ENCODE measurements at places on chromosomes 11 and 22.

GRCh38 chr11:125342281-125342930, 153.7 kb downstream of the FEZ1 start:
- no peak for DNase-seq

GRCh38 chr22:19620742-19621371, 93.4 kb upstream of the SEPTIN5 start:
- DNase-seq = no peak

- DNase-seq = peak; percentile 7
Observed at GRCh38 chr11:44893846-44894617, 56.7 kb downstream of the TP53I11 start.

GRCh38 chr11:119774172-119774763, 45.3 kb upstream of the NECTIN1 start:
- no peak for DNase-seq

DNA sequence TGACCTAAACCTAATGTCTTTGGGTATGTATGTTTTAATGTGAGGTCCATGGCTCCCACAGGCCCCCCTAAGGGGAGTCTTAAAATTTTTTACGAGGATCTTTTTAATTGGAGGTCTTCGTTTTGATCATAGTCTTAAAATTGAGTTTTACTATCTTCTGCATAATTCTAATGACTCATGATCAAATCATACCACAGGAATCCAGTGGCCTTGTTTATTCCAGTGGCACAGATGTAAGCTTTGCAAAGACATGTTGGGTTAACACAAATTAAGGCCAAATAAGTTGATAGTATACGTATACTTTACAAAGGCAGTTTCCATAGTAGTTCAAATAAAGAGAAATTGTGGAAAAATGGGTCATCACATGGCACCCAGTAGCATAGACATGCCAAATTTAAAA, 33.9 kb upstream of the FJX1 start:
- DNase-seq = no peak

DNA sequence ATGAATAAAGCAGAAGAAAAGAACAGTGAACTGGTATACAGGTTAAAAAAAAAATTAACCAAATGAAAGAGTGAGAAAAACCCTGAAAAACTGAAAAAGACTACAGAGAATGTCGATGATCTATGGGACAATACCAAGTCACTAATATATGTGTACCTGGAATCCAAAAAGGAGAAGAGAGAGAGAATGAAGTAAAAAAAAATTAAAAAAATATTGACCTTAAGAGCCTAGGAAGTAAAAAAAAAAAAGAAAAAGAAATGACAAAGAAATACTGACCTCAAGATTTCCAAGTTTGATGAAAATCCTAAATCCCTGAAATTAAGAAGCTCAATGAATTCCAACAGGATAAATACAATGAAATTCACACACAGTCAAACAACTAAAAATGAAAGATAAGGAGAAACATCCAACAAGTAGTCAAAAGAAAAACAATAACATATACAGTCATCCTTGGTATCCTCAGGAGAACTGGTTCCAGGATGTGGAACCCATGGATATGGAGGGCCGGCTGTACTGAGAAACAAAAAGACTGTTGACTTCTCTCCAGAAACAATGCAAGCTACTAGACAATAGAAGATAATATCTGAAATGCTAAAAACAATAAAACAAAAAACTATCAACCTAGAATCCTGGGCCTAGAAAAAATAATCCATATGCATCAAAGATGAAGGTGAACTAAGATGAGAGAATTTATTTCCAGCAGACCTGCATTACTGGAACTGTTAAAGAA, 33.5 kb upstream of the SERPIND1 start:
- DNase-seq = no peak

- DNase-seq = no peak
Observed at GRCh38 chr11:76831686-76832310, 28.9 kb upstream of the ACER3 start.

DNA sequence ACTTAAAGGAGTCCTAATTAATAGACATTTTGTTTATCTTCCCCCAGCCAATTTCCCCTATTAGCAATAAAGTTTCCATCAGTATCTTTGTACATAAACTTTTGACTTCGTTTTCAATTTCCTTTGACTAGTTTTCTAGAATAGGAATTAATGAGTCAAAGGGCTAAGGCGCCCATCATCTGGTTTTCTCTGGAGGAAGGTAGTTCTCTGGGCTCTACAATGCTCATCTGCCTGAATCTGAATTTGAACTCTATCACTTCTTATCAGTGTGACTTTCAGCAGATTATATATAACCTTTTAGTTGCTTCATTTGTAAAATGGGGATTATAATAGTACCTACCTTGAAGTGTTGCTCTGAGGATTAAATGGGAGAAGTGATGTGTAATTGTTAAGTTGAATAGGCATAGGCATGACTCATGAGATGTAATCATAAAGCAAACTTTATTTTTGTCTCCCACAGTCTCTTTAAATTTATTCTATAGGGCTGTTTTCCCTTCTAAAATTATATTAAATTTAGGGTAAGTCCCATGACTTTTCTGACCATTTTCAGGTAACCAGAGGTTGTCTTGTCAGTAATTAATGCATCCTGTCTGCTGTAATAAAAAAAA, 5.8 kb upstream of the TUB start:
- no peak for DNase-seq

GRCh38 chr11:5596607-5597201, at the start of gene TRIM6:
Gene TRIM6, plus strand, starts transcription at chr11:5596637. Its CDS starts 261 bp downstream, at chr11:5596898.
- DNase-seq = no peak

DNA sequence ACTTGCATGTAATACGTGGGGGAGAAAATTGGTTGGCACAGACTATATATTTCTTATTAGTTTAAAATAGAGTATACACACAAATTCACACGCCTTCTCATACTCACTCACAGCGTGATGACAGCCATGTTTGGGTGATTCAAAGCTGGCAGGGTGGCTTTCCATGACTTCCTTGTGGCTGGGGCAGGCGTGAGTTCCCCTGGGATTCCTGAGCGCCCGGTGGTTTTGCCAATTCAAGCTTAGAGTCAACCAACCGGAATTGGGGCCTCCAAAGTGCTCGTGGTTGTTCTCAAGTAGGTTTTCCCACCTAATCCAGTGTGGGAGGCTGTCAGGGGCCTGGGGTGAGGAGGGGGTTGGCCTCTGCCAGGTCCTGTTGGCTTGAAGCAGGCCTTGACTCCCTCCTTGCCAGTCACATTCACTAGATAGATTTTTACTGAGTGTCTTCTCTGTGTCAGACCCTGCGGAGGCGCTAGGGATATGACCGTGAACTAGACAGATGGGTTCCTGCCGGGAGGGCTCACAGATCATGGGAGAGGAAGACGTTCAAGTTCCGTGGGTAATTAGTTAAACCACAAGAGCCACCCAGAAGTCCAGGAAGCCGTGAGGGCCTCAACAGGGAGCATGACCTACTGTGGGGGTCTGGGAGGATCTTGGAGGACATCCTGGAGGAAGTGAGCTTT, 11.5 kb downstream of the PKNOX2 start:
- DNase-seq = no peak

DNA sequence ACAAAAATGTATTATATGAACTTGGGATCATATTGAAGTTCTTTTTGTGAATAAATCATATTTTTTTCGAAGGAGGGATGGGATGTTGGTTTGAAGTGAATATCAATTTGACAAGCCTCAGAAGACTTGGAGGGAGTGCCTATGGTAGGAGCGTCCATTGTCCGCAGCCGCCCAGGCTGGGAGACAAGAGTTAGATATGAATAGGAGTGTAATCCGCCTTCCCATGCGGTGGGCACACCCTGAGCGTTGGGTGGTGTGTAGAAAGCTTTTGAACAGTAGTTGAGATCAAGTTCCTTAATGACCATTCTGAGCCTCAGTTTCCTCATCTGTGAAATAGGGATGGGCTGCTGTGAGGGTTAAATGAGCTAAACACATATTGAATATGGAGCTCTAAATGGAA, 7.0 kb downstream of the CD82 start:
- no peak for DNase-seq

DNA sequence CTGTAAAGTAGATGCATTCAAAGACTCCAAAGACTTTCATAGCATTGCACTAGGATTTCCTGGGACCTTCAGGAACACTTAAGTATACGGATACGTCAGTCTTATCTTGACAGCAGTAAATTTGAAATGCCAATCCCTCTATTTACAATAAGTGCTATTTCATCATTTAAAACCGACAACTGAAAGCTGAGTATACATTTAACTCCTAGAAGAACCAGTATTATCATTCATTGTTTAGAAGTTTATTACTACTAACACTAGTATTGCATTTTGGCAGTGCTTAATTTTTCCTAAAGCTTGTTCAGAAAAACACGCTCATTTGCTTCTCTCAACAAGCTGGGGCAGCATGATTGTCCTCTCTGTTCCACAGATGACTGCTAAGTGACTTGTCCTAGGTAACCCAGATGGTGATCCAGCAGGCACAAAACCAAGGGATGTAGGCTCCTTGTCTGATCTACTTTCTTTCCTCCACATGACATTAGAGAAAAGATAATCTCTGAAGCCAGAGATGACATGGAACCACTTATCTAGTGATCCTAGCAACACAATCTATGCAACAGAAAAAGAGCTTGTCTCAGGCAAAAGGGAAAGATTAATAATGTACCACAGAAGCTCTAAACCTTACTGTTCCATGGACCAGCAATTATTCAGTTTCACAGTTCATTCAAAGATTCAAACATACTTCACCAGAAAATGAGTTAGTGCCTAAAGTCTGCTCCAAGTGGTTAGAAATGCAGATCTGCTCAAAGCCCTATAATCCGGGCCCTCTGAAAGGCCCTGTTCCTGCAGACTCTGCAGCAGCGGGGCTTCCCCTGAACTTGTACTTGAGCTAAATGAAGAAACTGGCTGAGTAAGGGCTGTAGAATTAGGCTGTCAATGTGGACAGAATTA, 5.2 kb downstream of the MAML2 start:
- no peak for DNase-seq

DNA sequence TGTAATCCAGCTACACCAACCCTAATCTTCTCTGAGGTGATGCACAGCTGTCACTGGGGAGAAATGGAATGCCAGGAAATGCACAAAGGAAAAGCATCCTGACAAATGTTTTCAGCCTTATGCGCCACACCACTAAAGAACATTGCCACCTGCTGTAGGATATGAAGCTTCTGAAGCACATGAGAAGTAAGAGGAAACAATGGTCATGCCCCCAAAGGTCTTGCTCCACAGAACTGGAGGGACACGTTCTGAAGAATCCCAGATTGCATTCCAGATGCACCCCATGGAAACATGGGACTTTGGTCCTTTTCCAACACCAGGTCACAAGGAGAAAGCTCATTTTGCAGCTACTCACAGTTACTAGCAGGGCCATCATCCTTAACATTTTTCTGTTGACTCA, 48.7 kb upstream of the ZBED5 start:
- no peak for DNase-seq

DNA sequence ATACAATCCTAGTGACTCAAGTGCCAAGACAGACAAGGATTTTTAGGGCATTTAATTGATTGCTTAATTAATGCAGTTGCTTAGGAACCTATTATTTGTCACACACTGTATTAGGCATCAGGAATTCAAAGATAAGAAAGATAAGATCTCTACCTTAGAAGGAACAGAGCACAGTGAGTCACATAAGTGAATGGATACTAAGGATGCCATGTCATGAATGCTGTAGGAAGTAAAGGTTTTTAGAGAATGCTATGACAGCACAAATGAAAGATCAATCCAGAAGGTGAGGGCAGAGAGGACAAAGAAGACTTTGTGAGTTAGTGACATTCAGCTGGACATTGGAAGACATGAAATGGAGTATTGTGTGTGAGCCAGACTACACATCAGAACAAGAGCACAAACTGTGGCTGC, 147.9 kb upstream of the DDI1 start:
- DNase-seq = no peak

- no peak for DNase-seq
Observed at GRCh38 chr11:129743112-129743815, 72.4 kb upstream of the TMEM45B start.

- DNase-seq = no peak
Observed at GRCh38 chr22:22369964-22370270, 125.3 kb downstream of the VPREB1 start.

DNA sequence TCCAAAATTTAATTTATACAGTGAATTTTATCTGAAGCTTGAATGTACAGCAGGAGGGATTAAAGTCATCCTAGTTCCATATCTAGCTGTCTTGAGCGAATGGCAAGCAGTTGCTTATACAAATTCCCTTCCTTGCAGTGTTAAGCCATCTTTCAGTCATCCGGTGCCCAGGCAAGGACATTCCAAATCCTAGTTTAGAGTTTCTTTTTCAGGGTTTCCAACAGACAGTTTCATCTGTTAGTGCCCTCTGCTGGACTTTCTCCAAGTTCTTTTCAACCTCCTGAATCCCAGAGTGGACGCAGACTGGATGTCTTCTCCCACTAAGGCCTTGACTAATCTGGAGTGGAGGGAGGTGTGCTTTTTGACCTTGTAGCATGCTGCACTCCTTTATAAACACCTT, 45.4 kb downstream of the GRAMD1B start:
- no peak for DNase-seq

GRCh38 chr11:5703741-5704536, 14.3 kb downstream of the TRIM22 start:
- no peak for DNase-seq

DNA sequence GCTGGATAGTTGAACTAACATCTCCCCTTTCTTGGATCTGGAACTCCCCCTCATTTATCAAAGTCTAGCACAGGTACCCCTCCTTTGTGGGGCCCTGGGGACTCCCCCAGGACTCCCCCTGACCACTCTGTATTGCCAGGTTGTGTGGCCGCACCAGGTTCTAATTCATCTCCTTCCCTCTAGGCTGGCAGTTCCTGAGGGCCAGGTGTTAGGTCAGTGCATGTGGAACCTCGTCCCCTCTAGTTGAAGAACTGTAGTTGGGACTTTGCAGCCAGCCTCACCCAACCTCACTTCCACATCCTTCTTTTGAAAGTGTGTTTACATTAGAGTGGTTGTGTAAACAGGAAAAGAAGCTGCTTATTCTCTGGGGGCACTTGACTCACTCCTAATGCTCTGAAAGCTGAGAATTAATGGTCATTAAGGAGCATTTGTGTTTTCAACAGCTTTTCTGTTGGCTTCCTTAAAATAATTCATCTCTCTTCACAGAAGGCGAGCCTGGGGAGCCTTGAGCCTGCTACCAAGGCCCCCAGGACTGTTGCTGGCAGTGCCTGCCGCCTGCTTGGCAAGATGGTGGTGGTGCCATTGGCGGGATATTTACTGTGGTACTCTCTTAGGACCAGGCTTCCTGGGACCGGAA, 11.8 kb downstream of the UPB1 start:
- DNase-seq = no peak

GRCh38 chr11:134759855-134760254, 347.8 kb upstream of the B3GAT1 start:
- DNase-seq = no peak

DNA sequence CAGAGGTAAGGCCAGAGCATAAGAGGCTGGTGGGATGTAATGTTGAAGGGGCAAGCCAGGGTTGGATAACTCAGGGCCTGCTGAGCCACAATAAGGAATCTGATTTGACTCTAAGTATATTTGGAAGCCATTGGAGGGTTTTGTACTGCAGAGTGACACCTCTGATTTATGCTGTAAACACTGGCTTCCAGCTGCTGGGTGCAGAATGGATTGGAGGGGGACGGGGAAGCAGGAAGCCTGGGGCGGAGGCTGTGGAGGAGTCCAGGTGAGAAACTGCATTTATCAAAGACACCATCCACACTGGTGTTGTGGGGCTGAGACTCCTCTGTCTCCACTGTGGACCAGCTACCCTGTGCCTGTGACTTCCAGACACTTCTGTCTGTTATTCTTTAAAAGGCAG, 26.8 kb downstream of the MIAT start:
- no peak for DNase-seq

All from stimulated activated CD8-positive, alpha-beta memory T cell treated with anti-CD3 and anti-CD28 coated beads, Interleukin-15, amount 100 ng/mL, for 4 hours (primary cell).